NCI-H1417 treated with DMSO at 0.1 percent for 48 hours (cell line): ENCODE measurements at places on chromosomes 16 and 17.

DNA sequence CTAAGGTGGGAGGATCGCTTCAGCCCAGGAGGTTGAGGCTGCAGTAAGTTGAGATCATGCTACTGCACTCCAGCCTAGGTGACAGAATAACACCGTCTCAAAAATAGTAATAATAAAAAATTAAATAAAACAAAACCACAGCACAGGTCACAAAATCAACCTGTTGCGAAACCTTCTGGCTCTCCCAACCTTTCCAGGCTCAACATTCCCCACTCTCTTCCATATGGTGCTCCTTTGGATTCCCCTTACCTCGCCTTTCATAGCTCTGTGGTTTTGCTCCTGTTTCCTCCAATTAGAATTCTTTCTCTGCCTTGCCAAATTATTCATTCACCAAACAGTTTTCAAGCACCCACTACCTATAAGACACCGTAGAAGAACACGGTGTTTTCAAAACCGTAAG, 4.7 kb downstream of the ZDHHC7 start:
- no peak for DNase-seq

- DNase-seq: no peak
Measured at GRCh38 chr16:30184891-30185682, 1.7 kb downstream of the CORO1A start.

DNA sequence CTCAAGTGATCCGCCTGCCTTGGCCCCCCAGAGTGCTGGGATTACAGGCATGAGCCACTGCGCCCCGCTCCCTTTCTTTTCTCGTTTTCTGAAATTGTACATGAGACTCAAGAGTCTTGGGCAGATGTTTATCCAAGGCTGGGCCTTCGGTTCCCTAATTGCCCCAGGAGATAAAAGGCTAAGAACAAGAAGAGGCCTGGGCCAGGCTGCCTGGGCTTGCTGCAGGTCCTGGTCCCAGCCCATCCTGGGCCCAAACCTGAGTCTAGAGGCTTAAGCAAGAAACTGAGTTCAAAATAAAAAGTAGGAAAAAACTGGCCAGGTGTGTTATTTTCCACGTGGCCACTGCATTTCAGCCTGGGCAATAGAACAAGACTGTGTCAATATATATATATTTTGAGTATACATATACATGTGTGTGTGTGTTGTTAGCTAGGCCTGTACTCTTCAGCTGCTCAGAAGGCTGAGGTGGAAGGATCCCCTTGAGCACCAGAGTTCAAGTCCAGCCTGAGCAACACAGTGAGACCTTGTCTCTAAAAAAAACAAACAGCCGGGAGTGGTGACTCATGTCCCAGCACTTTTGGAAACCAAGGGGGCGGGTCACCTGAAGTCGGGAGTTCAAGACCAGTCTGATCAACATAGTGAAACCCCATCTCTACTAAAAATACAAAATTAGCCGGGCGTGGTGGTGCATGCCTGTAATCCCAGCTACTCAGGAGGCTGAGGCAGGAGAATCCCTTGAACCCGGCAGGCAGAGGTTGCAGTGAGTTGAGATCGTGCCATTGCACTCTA, 6.8 kb upstream of the CLUH start:
- no peak for DNase-seq

DNA sequence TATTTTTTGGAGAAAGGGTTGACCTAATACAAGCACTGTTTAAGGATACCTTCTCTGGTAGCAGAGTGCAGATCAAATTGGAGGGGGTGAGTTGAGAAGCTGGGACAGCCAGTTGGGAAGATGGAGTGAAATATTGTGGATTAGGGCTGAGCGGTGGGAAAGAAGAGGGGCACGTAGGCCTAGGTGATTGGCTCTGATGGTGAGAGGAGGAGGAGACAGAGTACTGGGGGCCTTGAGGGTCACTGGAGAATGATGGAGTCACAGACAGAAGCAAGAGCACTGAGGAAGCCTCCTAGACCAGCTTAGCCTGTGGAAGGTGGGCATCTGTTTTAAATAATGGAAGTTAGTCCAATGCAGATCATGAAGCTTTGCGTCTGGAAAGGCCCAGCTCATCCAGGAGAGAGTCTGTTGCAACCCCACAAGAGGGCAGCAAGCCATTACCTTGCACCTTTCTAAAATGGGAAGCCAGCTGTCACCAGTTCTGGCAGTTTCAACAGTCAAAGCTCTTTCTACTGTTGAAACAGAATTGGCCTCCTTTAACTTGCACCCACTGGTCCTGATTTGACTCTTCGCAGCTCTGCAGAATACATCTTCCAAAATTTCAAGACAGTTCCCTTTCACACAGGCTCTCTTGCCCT, 11.8 kb downstream of the SLC9A5 start:
- no peak for DNase-seq

GRCh38 chr17:41340934-41341861, 9.4 kb downstream of the KRT33A start:
- DNase-seq: no peak

- no peak for DNase-seq
Measured at GRCh38 chr16:85998868-85999729, 100.1 kb downstream of the IRF8 start.

- DNase-seq: no peak
Measured at GRCh38 chr16:9849697-9850245, 332.5 kb downstream of the GRIN2A start.

DNA sequence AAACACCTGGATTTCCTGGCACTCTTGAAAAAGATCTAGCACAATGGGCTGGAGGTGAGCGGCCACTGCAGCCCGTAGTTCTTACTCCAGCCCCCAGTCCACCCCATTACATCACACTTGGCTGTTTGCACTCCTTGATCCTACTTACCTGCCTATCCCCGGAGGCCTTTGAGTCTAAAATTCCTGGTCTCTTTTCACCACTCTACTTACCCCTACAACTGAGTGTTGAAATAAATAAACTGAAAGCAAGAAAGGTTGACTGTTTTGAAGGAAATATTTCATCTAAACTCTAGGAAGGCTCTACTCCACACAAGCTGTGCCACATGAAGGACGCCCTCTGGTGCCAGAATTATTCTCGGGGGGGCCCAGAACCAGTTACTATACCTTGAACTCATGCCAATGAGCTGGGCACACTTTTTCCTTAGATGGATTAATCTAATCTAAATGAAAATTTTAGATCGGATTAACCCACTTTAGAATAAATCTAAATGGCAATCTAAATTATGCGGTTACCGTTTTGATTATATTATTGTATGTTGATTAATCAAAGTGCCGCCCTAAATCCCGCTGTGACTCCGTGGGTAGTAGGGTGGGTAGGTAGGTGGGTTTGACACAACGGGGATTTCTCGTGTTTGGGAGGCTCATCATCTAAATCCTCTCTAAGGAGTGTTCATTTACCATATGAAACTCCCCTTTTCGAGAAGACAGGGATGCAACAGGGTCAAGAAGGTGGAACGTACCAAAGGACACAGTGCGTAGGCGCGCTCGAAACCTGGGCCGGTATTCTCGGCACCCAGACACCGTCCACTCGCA, 651 bp upstream of the EIF1 start:
- DNase-seq: peak; percentile 61

GRCh38 chr16:17633181-17633951, 162.6 kb upstream of the XYLT1 start:
- no peak for DNase-seq

GRCh38 chr17:56866496-56866895, 32.5 kb downstream of the DGKE start:
- DNase-seq: no peak

DNA sequence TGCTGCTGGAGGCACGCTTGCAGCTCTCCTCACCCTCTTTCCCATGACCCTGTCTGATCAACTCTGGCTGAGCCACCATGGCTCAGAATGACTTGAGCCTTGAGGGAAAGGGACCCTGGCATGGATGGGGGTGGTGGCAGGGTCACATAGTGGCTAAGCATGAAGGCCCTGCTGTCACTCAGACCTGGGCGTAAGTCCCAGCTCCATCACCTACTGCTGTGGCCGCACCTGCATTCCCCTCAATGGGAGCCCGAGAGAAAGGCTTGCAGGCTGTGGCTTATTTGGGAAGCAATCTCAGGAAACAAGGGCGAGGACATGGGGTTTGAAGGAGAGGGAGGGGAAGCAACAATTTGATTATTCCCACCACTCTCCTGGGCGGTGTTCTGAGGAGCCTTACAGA, 17.7 kb upstream of the RAP1GAP2 start:
- no peak for DNase-seq

DNA sequence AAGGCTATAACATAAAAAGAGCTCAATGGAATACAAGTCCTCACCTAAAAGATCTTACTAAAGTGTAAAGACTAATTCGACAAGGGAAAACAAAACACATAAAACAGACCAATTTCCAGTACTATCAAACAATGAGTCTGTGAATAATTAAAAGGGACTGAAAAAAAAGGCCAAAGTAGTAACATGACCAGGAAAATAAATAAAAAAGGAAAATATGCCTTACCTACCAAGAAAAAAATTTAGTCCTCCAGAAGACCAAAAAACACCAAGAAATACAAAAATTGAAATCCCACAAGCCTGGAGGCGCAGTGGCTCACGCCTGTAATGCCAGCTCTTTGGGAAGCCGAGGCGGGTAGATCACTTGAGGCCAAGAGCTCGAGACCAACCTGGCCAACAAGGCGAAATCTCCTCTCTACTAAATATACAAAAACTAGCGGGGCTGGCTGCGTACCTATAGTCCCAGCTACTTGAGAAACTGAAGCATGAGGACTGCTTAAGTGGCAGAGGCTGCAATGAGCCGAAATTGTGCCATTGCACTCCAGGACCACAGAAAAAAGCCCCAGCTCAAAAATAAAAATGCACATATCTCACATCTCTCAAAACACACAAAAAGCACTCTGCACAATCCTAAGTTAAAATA, 60.8 kb downstream of the TEX14 start:
- no peak for DNase-seq

- DNase-seq: no peak
Measured at GRCh38 chr16:76906552-76906951, 284.4 kb upstream of the MON1B start.

DNA sequence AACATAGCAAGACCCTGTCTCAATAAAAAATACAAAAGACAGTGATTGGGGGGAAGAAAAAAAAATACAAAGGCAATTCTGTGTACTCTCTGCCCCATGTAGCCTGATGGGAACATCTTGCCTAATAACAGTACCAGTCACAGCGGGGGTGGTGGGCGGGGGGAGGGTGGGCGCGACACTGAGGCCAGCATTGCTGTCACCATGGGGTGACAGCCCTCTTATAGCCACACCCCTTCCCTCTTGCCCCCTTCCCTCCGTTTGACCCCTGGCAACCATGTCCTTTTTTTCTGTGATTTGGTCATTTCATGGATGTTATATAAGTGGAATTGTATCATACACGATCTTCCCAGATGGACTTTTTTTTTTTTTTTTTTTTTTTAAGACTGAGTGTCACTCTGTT, 80.9 kb downstream of the DNAH17 start:
- no peak for DNase-seq

GRCh38 chr16:24717411-24717810, 12.0 kb upstream of the TNRC6A start:
- DNase-seq: no peak

DNA sequence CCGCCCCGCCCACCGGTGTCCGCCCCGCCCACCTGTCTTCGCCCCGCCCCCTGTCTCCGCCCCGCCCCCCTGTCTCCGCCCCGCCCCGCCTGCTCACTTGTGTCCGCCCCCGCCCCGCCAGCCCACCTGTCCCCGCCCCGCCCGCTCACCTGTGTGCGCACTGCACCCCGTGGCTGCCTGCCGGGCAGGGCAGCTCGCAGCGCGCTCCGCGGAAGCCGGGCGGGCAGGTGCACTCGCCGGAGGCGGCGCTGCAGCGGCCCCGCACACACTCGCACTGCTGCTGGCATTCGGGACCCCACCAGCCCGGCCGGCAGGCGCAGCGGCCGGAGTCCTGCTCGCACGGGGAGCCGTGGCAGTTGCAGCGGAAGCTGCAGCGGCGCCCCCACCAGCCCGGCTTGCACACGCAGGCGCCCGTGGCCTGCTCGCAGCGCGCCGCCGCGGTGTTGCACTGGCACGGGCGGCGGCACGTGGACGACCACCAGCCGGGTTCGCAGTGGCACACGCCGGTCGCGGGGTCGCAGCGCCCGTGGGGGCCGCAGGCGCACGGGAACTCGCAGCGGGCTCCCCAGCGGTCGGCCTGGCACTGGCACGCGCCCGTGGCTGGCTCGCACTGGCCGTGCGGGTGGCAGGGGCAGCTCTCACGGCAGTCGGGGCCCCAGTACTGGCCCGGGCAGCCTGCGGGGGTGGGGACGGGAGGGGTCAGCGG, 2.1 kb downstream of the SCARF1 start:
- DNase-seq: no peak

GRCh38 chr16:49660626-49661025, 195.3 kb downstream of the ZNF423 start:
- no peak for DNase-seq

GRCh38 chr16:52073024-52073423, 473.9 kb downstream of the TOX3 start:
- DNase-seq: no peak

DNA sequence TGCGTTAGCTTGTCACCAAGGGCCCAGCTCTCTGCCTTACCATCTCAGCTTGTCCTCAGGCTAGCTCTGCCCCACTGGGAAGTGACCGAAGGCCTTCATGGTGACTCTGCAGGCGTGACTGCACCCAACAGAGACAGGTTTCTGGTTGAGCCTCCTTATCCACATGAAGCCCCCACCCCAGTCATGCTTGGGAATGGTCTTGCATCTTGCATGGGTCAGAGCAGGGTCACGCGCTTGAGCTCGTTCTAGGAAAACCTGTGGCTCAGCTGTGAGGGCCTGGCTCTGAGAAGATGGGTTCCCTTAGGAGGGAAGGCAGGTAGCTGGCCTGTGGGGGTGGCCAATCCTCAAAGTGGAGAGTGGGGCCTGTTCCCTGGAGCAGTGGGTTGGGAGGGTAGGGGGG, 122.8 kb downstream of the BANP start:
- no peak for DNase-seq

DNA sequence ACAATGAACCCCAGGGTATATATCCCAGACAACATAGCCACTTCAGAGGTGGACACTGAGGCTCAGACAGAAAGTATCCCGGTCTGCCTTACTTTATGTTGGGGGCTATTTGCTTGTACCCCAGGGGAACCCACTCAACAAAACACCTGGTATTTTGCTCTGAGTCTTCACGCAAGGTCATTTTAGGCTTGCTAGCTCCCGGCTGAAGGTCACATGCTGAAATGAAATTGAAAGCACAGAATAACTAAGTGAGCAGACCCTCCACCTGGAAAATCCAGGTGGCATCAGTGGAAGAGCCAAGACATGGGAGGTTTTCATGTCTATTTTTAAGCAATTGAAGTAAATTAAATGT, 4.1 kb upstream of the KDM8 start:
- no peak for DNase-seq

DNA sequence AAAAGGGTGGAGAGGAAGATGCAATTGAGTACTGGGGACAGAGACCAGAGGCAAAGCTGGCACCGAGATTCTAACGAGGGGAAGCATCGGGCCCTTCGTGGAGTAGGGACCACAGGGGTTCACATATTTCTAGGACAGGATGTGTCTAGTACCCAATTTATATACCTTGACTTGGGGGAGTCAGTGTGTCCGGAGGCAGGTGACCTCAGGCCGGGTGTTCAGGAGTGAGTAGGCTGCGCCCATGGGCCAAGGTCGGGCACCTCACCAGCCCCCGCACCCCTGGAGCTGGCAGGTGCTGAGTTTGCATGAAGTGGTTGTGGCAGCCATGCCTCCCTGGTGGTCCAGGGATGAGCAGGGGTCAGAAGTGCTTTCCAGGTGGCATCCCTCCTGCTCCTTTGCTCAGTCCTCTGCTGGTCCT, 8.6 kb upstream of the NXPH3 start:
- DNase-seq: no peak
